NCI-H446 treated with DMSO at 0.1 percent for 48 hours (cell line): ENCODE measurements at places on chromosomes 5 and 9.
A peak's percentile ranks its signal among the peaks of the same experiment; 100 is the strongest.

DNA sequence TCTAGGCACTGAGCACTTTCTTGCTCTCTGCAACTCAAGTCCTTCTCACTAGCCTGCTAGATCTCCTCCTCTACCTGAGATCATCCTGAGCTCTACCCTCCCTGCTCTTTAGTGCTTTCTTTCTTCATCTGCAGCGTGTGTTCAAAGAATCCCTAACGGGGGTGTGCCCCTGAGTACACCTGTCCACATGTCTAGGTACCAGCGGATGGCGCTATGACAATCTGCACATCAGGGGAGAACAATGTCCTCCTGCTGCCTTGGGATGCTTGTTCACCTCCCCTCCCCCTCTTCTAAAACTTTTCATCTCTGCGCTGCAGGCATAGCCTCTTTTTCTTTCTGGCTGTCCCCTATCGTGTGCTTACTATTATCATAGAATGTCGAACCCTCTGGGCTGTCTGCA, 42.7 kb downstream of the PTPN3 start:
- DNase-seq: no peak

DNA sequence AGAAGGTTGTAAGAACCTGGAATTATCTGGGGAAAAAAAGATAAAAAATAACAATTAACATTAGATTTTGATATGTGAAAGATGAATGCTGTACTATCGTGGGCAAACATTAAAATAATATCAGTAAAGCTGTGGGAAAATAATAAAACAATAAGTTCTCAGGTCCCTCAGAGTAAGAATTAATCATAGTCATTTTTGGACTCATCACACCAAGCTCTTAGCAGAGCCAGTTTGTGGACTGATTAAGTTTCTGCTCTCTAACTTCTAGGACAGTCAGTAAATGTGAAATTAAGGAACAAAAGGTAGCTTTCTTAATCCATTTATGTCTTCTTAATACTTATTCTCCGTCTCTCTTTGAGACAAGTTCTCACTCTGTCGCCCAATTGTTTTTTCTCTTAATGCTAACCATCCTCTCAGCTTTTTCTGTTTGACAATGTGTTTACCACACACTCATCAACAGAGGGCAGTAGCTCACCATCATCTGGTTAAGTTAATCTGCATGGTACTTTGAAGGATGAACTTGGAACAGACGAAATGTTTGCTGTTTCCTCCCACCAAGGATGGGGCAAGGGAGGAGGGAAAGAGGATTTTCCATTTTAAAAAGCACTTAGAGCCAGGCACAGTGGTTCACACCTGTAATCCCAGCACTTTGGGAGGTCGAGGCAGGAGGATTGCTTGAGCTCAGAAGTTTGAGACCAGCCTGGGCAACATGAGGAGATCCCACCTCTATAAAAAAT, 5.3 kb upstream of the ACO1 start:
- DNase-seq: peak; percentile 62

DNA sequence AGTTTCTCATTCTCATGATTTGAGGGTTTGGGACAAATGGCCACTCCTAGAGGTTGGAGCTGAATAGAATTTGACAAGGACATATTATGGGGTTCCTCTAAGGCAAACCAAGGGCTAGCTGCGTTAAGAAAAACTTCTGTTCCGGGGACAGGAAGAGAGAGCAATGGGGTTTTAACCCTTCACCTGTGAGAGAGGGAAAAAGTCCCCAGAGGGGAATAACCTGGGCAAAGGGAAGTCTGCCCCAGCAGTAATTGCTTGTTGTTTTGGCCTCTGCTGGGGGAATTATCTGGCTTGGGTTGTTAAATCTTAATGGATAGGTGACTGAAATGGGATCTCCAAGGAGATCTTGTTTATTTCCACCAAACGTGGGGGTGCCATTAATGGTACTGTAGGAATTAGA, 110.1 kb upstream of the MOCS2 start:
- DNase-seq: no peak

- DNase-seq: no peak
Measured at GRCh38 chr5:136192015-136192525, 892 bp downstream of the SMIM32 start.

- DNase-seq: no peak
Measured at GRCh38 chr5:31084871-31085270, 108.6 kb upstream of the CDH6 start.
